ENCODE measurements at places on chromosomes 5 and 9.

- peak; percentile 94 for DNase-seq
Measured at GRCh38 chr9:86324308-86324707, 29.9 kb downstream of the TUT7 start.

GRCh38 chr9:136714893-136715274 is 2.5 kb downstream of the DIPK1B start:
- no peak for DNase-seq

DNA sequence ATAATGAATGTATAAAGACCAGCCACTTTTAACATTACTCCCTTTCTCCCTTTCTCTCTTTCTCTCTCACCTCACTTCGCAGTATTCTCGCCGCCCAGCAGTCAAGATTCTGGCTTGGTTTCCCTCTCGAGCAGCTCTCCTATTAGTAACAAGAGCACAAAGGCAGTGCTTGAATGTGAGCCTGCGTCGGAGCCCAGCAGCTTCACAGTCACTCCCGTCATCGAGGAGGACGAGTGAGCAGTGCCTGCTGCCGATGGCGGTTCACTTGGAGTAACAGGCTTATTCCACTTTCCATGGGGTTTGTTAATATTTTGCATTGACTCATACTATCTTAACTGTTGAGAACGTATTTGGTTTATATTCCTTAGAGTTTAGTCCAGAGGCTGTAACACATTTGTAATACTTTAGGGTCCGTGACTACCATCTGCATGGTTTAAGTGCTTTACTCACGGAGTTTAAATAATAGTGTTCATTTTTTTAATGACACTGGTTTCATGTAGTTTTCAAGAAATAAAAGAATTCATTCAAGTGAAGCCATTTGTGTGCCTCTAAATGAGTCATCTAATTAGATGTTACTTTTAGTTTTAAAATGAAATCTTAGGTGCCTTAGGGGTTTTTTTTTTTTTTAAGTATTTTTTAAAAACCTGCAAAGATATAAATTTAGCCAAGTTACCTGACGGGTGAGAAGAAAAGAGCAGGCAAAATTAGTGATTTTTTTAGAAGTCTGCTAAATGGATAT is 8.4 kb upstream of the DMRT3 start:
- DNase-seq, result no peak

- no peak for DNase-seq
Measured at GRCh38 chr5:174313615-174314014, 268.1 kb downstream of the NSG2 start.

- no peak for DNase-seq
Measured at GRCh38 chr9:13149454-13149853, 130.0 kb downstream of the MPDZ start.

GRCh38 chr5:143479394-143479793 is 75.9 kb upstream of the NR3C1 start:
- DNase-seq, result peak; percentile 36

GRCh38 chr5:117475919-117476318 is 901.3 kb upstream of the SEMA6A start:
- no peak for DNase-seq

DNA sequence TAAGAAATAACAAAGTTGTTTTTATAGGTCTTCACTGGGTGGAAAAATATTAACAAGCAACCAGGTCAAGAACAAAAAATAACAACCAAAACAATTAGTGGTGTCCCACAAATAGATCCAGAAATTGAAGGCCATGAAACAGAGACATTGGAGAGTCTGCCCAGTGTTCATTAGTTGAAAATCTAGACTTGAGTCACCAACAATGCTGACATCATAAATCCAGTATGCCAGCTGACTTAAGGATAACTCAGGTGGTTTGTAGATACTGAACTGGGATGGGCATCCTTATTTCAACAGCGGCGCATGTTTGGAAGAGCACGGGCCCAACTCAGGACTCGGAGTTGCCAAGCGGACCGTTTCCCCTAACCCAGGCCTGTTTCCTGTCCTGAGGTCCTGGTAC is 80.7 kb upstream of the TNFAIP8 start:
- no peak for DNase-seq

DNA sequence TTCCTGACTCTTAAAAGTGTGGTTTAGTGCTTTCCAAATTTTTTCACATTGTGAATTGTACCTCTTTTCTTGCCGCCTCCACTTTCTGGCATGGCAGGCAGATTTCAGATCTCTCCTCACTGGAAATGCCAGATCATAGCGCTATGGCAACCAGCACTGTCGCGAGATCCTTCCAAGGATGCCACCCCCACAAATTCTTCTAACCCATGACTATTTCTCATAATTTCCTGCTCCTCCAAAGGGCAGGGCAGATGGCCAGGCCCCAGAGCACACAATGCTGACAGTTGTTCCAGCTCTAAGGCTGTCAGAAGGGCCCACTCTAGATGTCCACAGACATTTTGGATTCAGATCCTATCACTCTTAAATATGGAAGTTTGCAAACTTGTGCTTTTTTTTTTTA is 446.2 kb upstream of the RIOK2 start:
- DNase-seq, result peak; percentile 81

DNA sequence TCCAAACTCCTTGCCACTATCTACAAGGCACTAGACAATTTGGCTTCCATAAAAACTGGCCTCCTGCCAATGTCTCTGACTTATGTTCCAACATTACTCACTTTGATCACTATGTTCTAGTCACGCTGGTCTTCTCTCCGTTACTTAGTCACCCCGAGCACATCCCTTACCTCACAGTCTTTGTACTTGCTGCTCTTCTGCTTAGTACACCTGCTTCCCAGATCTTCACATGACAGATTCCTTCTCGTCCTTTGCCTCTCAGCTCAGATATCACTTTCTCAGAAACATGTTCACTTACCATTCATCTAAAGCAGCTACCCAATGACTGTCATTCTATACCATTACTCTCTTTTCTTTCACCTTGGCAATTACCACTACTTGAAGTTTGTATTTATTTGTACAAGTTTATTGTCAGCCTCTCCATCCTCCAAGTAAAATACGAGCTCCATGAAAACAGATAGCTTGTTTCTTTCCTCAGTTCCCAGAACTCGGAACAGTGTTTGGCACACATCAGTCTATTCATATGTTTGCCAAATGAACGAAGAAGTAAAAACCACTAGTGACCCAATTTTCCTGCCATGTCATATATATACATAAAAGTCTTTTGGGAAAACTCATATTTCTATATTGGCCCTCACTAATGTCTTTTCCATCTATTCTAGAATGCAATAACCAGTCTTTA is 5.9 kb upstream of the SLC22A5 start:
- DNase-seq, result peak; percentile 94

DNA sequence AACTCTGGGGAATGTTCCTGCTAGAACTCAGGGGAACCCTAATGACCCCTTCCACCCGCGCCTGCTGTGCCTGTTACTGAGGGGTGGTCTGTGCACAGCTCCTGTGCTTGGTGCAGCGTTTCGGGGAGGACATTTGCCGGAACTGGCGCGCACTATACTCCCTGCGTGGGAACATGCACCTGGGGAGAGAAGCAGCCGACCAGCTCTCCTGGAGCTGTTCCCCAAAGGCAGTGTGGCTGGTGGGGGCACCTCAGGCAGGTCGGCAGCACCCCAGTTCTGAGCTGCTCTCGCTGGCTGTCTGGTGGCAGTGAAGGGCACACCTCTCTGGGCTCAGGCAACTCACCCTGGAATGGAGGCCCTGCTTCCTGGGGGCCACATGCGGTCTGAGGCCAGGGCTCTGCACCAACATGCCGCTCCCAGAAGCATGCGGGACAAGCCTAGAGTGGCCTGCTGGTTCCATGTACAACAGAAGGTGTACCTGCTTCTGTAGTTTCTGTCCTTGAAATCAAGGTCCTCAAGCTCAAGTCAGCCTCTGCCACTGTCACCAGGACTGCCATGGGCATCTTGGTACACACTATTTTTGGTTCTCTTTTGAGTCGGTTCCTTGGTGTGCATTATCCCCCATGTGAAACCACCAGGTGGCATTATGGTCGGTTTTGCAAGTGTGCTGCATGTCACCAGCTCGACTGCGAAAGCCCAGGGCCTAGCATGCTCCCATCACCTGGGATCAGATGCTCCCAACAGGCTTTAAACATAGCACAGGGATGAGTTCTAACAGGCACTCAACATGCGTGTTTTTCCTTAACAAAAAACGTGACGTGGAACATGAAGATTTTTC is 7.8 kb upstream of the MRNIP start:
- DNase-seq, result peak; percentile 26

DNA sequence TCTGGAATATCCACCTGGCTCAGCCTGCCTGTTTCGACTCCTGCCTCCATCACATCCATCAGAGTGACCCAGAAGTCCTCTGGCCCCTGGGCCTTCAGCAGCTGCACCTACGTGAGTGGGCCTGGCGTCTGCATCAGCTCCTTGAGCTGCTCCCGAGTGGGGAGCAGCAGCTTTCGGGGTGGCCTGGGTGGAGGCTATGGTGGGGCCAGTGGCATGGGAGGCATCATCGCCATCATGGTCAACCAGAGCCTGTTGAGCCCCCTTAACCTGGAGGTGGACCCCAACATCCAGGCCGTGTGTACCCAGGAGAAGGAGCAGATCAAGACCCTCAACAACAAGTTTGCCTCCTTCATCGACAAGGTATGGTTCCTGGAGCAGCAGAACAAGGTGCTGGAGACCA is 83.0 kb downstream of the SEC61B start:
- no peak for DNase-seq

- DNase-seq, result peak; percentile 52
Measured at GRCh38 chr9:33765411-33765810, 29.9 kb upstream of the PRSS3 start.

GRCh38 chr9:15468145-15468544 is 42.6 kb downstream of the PSIP1 start:
- no peak for DNase-seq

- peak; percentile 43 for DNase-seq
Measured at GRCh38 chr5:74392711-74393351, 247.7 kb downstream of the ENC1 start.

DNA sequence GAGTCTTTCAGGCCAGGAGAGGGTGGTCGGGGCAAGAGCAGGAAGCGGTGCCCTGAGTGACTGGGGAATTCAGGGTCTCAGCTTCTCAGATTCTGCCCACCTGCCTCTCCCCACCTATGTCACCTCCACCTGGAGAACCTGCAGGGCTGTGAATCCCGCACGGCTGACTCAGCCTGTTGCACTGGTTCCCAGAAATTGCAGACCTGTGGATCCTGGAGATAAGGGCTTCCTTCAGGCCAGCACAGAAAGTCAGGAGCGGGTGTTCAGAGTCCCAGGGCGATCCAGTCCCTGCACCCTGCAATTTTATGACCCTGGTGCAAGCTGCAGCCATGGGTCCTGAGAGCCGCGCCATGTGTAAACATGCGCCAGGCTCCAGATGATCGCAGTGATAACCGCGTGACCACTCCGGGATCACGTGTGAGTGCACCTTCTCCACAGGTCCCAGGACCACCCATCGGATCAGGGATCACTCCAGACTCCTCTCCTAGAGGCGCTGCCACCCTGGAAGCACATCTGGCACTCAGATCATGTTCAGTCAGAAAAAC is 17.8 kb downstream of the IRX4 start:
- DNase-seq, result no peak

DNA sequence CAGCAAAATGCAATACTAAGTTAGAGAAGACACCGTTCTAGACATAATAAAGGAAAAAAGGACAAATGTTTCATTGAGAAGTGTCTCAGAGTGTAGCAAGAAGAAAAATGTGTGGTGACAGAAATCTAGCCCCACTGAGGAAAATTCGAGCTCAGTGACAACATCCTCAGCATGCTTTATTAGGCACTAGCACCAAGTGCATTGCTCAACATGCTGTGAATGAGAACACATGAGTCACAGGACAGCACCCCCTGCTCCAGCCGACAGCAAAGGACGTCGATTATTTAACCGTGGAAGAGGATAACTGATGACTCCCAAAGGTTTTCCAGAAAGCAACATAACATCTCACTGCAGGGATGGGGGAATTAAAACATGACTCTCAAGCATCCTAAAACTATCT is 182.7 kb downstream of the GNAQ start:
- DNase-seq, result peak; percentile 91

- no peak for DNase-seq
Measured at GRCh38 chr5:149593370-149593769, 12.1 kb downstream of the ARHGEF37 start.

DNA sequence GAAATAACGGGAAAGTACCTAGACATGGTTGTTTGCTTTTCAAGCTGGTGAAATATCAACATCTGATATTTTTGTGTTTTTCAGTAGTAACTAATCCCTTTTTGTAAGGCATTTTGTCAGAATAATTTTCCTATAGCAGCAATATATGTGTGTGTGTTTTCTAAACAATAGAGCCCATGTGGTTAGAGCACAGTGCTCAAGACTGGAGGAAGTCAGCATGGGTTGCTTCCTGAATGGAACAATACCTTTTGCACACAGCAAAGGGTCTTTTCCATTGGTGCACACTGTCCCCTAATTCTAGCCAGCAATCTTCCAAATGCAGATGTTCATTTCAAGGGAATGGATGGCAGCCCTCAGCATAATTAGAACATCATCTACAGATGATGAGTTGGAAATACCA is 270.1 kb downstream of the AOPEP start:
- DNase-seq, result no peak

- DNase-seq, result no peak
Measured at GRCh38 chr5:96896806-96897205, 20.5 kb downstream of the ERAP2 start.

DNA sequence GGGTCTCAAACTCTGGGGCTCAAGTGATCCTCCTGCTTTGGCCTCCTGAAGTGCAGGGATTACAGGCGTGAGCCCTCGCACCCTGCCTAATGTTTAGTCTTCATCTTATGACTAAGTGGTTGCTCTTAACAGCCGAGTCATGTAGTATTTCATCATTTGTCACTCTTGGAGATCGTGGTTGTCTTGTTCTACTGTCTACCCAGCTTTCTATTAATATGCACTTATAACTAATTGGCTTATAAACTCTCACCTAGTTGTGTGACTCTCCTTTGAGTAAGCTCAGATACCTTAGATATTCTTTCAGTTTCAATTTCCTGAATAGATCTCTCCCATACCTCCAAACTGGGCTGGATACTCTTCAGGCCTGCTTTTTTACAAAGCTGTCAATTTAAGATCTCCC is 19.9 kb downstream of the SLC44A1 start:
- peak; percentile 40 for DNase-seq

- no peak for DNase-seq
Measured at GRCh38 chr9:76617497-76618175, 146.6 kb upstream of the PCA3 start.

DNA sequence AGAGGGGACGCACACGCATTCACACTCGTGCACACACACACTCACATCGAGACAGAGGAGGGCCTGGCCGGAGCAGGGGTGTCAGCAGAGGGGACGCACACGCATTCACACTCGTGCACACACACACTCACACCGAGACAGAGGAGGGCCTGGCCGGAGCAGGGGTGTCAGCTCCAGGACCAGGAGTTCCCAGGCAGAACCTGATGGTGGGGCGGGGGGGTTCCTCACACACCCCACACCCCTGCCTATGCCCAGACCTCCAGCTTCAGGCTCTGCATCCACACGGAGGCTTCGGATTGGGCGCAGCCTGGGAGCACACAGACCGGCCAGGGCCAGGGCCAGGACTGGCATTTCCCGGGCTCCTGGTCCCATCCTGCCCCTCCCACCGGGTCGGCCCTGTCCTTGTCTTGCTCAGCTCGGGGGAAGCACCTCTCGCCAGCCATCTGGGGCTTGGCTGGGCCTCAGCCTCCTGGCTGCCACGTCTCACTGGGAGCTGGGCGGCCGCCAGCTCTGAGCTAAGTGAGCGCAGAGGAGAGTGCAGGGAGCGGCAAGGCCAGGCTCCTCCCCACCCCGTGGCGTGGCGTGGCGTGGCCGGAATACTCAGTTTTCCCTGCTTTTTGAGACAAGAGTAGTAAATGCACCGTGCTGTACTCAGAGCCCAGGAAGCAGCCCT is 31.3 kb downstream of the ADAMTS2 start:
- DNase-seq, result peak; percentile 78

GRCh38 chr9:7536310-7536939 is 263.2 kb downstream of the DMAC1 start:
- peak; percentile 74 for DNase-seq

GRCh38 chr5:97797994-97798451 is 615.0 kb upstream of the RIOK2 start:
- peak; percentile 6 for DNase-seq

All from choroid plexus epithelial cell (primary cell).